Thoracic aorta (tissue), 2 donors: ENCODE measurements at places on chromosomes 1 and 21. TPM values are rescaled to one million over a fixed set of nuclear protein-coding genes. Genes with fewer than 3 reads are reported as not detected.

DNA sequence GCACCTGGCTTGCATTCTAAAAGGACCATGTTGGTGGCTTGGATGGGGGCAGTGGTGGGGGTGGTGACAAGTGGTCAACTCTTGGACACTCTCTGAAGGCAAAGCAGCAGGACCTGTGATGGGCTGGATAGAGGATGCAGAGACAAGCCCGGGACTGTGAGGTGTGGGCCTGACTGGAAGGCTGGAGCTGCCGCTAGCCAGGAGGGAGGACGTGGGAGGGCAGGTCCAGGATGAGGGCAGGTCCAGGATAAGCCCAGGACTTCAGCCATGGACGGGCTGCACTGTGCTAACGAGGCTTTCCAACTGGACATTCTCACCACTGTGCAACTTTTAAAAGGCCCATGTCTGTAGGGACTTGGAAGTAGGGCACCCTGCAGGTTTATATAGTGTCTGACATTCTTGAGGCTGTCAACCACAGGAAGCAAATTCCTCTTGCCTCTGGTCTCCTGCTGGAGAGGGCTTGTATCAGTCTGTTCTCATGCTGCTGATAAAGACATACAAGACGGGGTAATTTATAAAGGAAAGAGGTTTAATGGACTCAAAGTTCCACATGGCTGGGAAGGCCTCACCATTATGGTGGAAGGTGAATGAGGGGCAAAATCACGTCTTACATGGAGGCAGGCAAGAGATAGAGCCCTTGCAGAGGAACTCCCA, 8.3 kb upstream of the C1orf167 start:
- H3K27ac ChIP-seq = no peak overlapping the region
- DNase-seq = no peak
- no peaks in the 10 kb centered on the region for H3K27me3 ChIP-seq
- peaks cover 11% of the 10 kb centered on the region for H3K36me3 ChIP-seq
- H3K4me1 ChIP-seq = no peaks in the 10 kb centered on the region

The MMP23B gene
- 201 TPM for total RNA-seq

The UBE2Q1 gene
- total RNA-seq = 28.4 TPM

GRCh38 chr1:187384504-187384903, 555.8 kb downstream of the PLA2G4A start:
- H3K27me3 ChIP-seq = no peaks in the 10 kb centered on the region
- DNase-seq = no peak
- no peaks in the 10 kb centered on the region for H3K4me1 ChIP-seq
- no peaks in the 10 kb centered on the region for H3K36me3 ChIP-seq
- H3K4me3 ChIP-seq = no peak overlapping the region
- no peak overlapping the region for H3K27ac ChIP-seq

DNA sequence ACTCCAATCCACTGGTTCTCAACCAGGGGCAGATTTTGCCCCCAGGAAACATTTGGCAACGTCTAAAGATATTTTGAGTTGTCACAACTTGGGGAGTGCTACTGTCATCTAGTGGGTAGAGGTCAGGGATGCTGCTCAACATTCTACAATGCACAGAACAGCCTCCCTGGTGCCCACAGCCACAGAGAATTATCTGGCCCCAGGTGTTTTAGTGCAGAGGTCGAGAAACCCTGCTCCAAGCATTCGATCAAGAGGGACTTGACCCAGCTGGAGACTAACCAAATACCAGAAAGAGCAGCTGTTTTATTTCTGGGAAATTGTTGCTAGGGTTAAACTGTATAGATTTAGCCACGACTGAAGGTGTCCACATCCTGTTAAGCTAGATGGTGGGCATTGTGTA, 19.2 kb downstream of the CD247 start:
- H3K4me3 ChIP-seq = no peak overlapping the region
- no peaks in the 10 kb centered on the region for H3K27me3 ChIP-seq
- no peak overlapping the region for H3K27ac ChIP-seq

The CROCC gene
- 49.7 TPM for total RNA-seq

The HES2 gene
- total RNA-seq = not detected

DNA sequence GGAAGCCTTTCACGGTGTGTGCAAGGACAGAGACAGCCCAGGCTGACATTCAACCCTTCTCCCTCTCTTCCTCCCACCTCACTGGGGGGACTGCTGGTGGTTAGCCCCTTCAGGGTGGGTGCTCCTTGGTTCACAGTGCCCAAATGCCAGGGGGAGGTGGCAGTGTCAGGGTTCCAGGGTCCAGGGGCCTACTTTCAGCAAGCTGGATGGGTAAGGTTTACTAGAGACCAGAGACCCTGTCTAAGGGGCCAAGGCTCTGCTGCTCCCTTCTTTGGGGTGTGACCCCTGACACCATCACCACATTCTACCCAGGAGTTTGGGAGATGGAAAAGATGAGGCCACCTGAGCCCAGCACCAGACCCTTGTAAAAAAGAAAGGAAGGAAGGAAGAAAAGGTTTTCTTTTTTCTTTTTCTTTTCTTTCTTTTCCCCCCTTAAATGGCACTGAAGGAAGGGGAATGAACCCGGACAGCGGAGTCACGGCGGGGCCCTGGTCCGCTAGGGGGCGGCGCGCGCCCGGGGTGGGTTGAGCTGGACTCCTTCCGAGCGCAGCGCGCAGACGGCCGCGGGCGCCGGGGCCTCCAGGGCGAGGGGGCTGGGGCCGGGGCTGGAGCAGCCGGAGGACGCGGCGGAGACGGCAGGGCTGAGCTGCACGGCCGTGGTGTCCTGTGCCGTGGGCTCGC, 18.8 kb downstream of the KNCN start:
- H3K36me3 ChIP-seq = no peaks in the 10 kb centered on the region
- DNase-seq = no peak
- H3K4me3 ChIP-seq = peak overlapping the region; percentile 70

GRCh38 chr1:204647114-204647804, 38.3 kb downstream of the LRRN2 start:
- no peaks in the 10 kb centered on the region for H3K4me1 ChIP-seq
- DNase-seq = no peak
- no peaks in the 10 kb centered on the region for H3K27me3 ChIP-seq
- H3K27ac ChIP-seq = no peak overlapping the region

- H3K4me3 ChIP-seq = no peak overlapping the region
- DNase-seq = no peak
- no peaks in the 10 kb centered on the region for H3K36me3 ChIP-seq
- H3K4me1 ChIP-seq = no peaks in the 10 kb centered on the region
Observed at GRCh38 chr1:91346824-91347223, 57.8 kb downstream of the HFM1 start.

The NTNG1 gene
- total RNA-seq = 1.4 TPM

DNA sequence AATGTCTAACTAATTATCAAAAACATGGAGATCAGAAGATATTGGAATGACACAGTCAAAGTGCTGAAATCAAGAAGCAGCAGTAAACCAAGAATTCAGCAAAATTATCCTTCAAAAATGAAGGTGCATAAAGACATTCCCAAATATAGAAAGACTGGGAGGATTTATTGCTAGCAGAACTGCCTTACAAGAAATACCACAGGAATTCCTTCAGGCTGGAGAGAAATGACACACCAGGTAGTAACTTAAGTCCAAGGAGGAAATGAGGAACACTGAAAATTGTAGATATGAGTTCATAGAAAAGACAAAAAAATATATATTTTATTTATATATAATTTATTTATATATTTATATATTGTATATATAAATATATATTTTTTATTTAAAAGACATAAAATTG, 217.2 kb downstream of the RPS6KC1 start:
- H3K4me1 ChIP-seq = no peaks in the 10 kb centered on the region
- no peak overlapping the region for H3K4me3 ChIP-seq
- no peak overlapping the region for H3K27ac ChIP-seq
- no peaks in the 10 kb centered on the region for H3K36me3 ChIP-seq
- DNase-seq = no peak
- no peaks in the 10 kb centered on the region for H3K27me3 ChIP-seq

The LDLRAD1 gene
- not detected for total RNA-seq

The DPH2 gene
- 21.9 TPM for total RNA-seq

The OR14K1 gene
- total RNA-seq = not detected

GRCh38 chr1:234885601-234886000, 243.0 kb downstream of the TOMM20 start:
- H3K4me3 ChIP-seq = no peak overlapping the region
- H3K27me3 ChIP-seq = no peaks in the 10 kb centered on the region
- H3K4me1 ChIP-seq = peaks cover 32% of the 10 kb centered on the region

The GJA4 gene
- 64.2 TPM for total RNA-seq

DNA sequence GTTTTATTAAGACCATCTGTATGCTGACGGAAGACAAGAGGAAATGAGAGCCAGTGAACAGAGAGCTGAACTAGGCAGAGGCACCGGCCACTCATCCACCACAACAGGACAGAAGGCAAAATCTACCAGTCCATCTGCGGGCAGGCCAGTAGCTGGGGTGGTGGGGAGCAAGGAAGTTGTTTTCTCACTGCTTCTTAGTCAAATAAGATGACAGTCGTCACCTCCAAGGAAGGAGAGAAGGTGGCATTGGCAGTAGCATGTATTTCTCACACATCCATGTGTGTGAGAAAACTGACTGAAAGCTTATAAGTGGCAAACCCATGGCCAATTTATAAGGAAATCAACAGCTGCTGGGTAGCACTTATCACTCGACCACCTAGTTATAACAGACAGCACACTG, 8.2 kb downstream of the TTC13 start:
- no peak overlapping the region for H3K4me3 ChIP-seq
- DNase-seq = no peak
- H3K27me3 ChIP-seq = no peaks in the 10 kb centered on the region
- no peaks in the 10 kb centered on the region for H3K4me1 ChIP-seq

The TEX38 gene
- total RNA-seq = not detected

The ERVH48-1 gene
- not detected for total RNA-seq

DNA sequence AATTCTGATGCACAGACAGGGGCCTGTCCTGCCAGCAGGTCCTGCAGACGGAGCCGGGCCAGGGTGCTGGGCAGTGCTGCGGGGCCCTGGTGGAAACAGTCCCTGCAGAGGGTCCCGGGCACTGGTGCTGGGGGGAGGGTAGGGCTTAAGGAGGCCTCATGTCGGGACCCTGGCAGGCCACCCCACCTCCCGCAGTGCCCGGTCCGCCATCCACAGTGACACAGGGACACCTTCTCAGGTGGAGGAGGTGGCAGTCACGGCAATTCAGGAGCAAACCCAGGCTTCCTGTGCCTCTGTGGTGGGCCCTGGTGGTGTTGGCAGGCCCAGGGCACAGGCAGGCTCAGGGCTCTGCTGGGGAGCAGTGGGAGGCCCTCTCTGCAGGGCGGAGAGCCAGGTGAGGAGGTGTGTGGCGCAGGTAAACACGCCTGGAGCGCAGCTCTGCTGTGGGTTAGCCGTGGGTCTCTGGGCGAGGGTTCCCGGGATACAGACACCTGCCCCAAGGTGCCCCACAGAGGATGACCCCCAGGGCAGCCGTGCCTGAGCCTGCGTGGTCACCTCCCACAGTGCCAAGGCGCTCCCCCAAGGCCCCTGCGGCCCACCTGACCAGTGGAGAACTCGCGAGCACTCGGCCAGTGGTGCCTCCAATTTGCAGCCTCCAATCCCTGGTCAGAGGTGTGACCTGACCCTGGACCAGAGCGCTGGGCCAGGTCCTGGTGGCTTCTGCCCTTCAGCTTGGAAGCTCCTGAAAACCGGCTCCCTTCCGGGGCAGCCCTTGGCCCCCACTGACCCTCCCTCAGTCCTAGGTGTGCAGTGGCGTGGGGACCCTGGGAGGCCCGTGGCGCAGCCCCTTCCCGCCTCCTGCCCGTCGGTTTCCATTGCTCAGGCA, 19.2 kb downstream of the COL18A1 start:
- no peak overlapping the region for H3K4me3 ChIP-seq
- no peaks in the 10 kb centered on the region for H3K27me3 ChIP-seq
- peaks cover 18% of the 10 kb centered on the region for H3K4me1 ChIP-seq
- no peak overlapping the region for H3K27ac ChIP-seq
- H3K36me3 ChIP-seq = no peaks in the 10 kb centered on the region

GRCh38 chr1:7258589-7259135, 473.4 kb downstream of the CAMTA1 start:
- H3K4me3 ChIP-seq = no peak overlapping the region
- no peak overlapping the region for H3K27ac ChIP-seq
- H3K27me3 ChIP-seq = no peaks in the 10 kb centered on the region
- H3K4me1 ChIP-seq = no peaks in the 10 kb centered on the region
- DNase-seq = no peak

The RGS13 gene
- total RNA-seq = 0.56 TPM

GRCh38 chr1:157703981-157704380, 3.4 kb upstream of the FCRL3 start:
- H3K27ac ChIP-seq = no peak overlapping the region
- no peaks in the 10 kb centered on the region for H3K27me3 ChIP-seq
- no peaks in the 10 kb centered on the region for H3K4me1 ChIP-seq
- H3K4me3 ChIP-seq = no peak overlapping the region
- H3K36me3 ChIP-seq = no peaks in the 10 kb centered on the region

DNA sequence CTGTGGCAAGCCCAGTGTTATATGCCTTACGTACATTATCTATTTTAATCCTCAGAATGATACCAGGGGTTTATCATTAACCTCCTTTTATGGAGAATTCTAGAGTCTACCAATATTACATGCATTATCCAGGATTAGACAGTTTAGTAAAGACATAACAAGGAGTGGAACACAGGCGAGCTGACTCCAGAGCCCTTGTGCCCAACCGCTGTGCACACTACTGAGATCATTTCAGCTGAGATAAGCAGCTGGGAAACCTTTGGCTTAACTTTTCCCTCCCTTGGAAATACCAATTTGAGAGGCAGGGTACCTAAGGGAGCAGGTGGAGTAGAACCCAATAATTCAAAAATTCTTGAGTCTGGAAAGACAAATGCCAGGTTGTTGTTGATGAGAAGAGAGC, 59.8 kb upstream of the ATP1B1 start:
- DNase-seq = no peak
- H3K27me3 ChIP-seq = no peaks in the 10 kb centered on the region
- H3K4me1 ChIP-seq = no peaks in the 10 kb centered on the region
- no peak overlapping the region for H3K27ac ChIP-seq
- H3K36me3 ChIP-seq = no peaks in the 10 kb centered on the region

GRCh38 chr1:185328255-185328654, 11.2 kb upstream of the IVNS1ABP start:
- DNase-seq = no peak
- H3K4me3 ChIP-seq = no peak overlapping the region
- H3K27ac ChIP-seq = no peak overlapping the region
- H3K27me3 ChIP-seq = no peaks in the 10 kb centered on the region
- no peaks in the 10 kb centered on the region for H3K36me3 ChIP-seq

GRCh38 chr21:14737922-14738321, 191.8 kb upstream of the SAMSN1 start:
- H3K4me3 ChIP-seq = no peak overlapping the region
- H3K4me1 ChIP-seq = no peaks in the 10 kb centered on the region
- H3K36me3 ChIP-seq = no peaks in the 10 kb centered on the region
- no peak for DNase-seq

The C1orf87 gene
- total RNA-seq = 3.5 TPM

- no peak for DNase-seq
- no peaks in the 10 kb centered on the region for H3K36me3 ChIP-seq
- peaks cover 97% of the 10 kb centered on the region for H3K4me1 ChIP-seq
- H3K27ac ChIP-seq = peak overlapping the region; percentile 98
- no peak overlapping the region for H3K4me3 ChIP-seq
- H3K27me3 ChIP-seq = no peaks in the 10 kb centered on the region
Observed at GRCh38 chr1:12600880-12601633, 17.0 kb downstream of the DHRS3 start.

- DNase-seq = no peak
- H3K4me3 ChIP-seq = no peak overlapping the region
- H3K27me3 ChIP-seq = no peaks in the 10 kb centered on the region
- no peak overlapping the region for H3K27ac ChIP-seq
Observed at GRCh38 chr21:23986214-23986613, 1621.1 kb downstream of the MRPL39 start.

GRCh38 chr1:203556047-203556851, 62.3 kb downstream of the OPTC start:
- H3K4me1 ChIP-seq = peaks cover 72% of the 10 kb centered on the region
- peak; percentile 29 for DNase-seq
- no peaks in the 10 kb centered on the region for H3K36me3 ChIP-seq
- no peaks in the 10 kb centered on the region for H3K27me3 ChIP-seq
- H3K4me3 ChIP-seq = peak overlapping the region; percentile 21
- peak overlapping the region; percentile 92 for H3K27ac ChIP-seq

- H3K4me1 ChIP-seq = peaks cover 53% of the 10 kb centered on the region
- H3K4me3 ChIP-seq = no peak overlapping the region
- H3K27me3 ChIP-seq = no peaks in the 10 kb centered on the region
Observed at GRCh38 chr1:77825131-77825709, 45.8 kb downstream of the MIGA1 start.
